ENCODE measurements at places on chromosomes 5 and 9. TPM values are rescaled to one million over a fixed set of nuclear protein-coding genes. Genes with fewer than 3 reads are reported as not detected.

CTNNA1 gene
- total RNA-seq = 89.0 TPM

FOXD4L5 gene
- not detected for total RNA-seq

DNA sequence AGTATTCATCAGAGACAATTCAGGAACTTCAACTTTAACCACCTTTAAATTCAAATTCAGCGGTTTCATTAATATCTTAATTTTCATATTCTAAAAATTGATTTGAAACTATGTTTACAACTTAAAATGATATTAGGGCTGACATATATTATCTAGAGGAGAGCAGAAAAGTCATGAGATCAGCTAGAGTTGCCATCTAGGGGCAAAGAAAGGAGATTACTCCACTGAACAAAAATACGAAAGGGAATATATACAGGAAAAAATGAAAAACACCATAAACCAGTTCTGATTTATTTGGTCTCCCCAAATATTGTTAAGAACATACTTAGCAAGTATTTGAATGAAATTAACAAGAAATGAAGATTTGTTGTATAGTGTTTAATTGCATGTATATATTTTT is 946.3 kb downstream of the DTWD2 start:
- no peaks in the 10 kb centered on the region for H3K27me3 ChIP-seq
- no peak for DNase-seq
- H3K36me3 ChIP-seq = no peaks in the 10 kb centered on the region
- H3K27ac ChIP-seq = no peak overlapping the region
- H3K4me1 ChIP-seq = no peaks in the 10 kb centered on the region

- no peak for DNase-seq
- peaks cover 19% of the 10 kb centered on the region for H3K4me1 ChIP-seq
- no peak overlapping the region for H3K4me3 ChIP-seq
- no peaks in the 10 kb centered on the region for H3K36me3 ChIP-seq
These were observed 20.7 kb upstream of the JADE2 start for GRCh38 chr5:134504629-134505300.

GRCh38 chr5:157570531-157571200 is 4.9 kb downstream of the ADAM19 start:
- H3K27me3 ChIP-seq = no peaks in the 10 kb centered on the region
- peaks cover 22% of the 10 kb centered on the region for H3K4me1 ChIP-seq
- no peaks in the 10 kb centered on the region for H3K36me3 ChIP-seq
- H3K27ac ChIP-seq = no peak overlapping the region
- no peak for DNase-seq

DNA sequence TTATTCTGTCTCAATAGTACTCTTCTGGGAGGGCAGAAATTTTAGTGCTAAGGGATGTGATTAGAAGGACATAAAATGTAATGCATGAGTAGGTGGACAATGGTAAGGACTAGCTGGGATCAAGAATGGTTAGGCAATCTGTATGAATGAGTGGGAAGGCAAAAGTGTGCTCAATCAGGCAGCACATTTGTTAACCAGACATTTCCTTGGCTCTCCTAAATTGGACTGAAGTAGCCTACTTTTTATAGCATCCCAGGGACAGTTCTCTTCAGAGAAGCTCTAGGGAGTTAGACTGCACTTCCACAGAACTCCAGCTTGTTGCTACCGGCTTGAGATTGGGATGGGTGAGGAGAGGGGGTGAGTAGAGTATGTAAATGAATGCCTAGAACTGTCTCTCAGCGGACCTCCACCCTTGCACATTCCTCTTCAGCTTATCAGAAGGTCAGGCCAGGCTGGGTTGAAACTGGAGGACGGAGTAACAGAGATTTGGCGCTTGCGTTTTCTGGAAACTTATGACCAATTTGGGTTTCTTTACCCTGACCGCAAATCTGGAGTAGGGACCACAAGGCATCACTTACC is 19.0 kb upstream of the ARL14EPL start:
- H3K27me3 ChIP-seq = no peaks in the 10 kb centered on the region
- DNase-seq = no peak
- H3K4me3 ChIP-seq = no peak overlapping the region

DNA sequence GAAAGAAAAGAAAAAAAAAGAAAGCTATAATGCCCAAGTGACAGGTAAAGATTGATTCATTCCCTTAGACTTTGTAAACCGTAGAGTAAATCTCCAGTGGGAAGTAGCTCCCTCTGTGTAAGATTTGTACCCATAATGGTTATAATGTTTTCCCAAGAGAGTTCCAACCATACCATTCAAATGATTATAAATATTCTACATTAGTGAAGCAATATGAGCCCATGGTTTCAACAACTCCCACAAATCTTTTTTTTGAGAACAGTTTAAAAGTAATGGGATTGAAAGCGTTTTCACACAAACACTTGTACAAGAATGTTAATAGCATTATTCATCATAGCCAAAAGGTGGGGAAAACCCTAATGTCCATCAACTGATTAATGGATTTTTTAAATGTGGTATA is 58.0 kb downstream of the GRAMD2B start:
- H3K36me3 ChIP-seq = peaks cover 12% of the 10 kb centered on the region
- H3K4me1 ChIP-seq = no peaks in the 10 kb centered on the region
- no peak for DNase-seq
- no peak overlapping the region for H3K27ac ChIP-seq
- no peak overlapping the region for H3K4me3 ChIP-seq

DNA sequence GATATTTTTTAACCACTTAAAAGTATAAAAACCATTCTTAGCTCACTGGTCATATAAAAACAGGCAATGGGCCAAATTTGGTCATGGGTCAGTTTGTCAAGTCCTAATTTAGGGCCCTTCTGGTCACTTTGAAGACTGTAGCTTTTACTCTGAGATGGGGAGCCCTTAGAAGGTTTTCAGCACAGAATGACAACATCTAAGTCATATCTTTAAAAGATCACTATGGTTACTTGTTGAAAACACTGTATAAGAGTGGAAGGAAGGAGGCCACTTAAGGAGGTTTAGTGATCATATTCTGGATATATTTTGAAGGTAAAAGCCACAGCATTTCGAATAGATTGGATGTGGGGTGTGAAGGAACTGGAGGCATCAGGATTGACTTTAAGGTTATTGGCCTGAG is 76.7 kb downstream of the STRBP start:
- DNase-seq = no peak
- no peaks in the 10 kb centered on the region for H3K36me3 ChIP-seq
- H3K27me3 ChIP-seq = no peaks in the 10 kb centered on the region

DNA sequence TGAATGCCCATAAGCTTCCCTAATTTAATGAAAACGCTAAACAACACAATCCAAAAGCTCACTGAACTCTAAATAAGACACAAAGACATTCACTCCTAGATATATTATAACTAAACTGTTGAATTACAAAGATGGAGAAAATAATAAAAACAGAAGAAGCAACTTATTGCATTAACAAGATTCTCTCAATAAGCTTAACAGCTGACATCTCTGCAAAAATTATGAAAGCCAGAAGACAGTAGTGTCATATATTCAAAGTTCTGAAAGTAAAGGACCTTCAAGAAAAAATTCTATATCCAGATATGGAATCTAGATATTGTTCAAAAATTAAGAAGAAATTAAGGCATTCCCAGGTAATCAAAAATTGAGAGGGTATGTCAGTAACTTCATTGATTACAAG is 957.8 kb upstream of the TYRP1 start:
- H3K36me3 ChIP-seq = no peaks in the 10 kb centered on the region

- DNase-seq = no peak
- no peak overlapping the region for H3K4me3 ChIP-seq
- H3K27ac ChIP-seq = peak overlapping the region; percentile 51
These were observed 73.7 kb downstream of the PPARGC1B start for GRCh38 chr5:149803641-149804468.

PIP5K1B gene
- 3.1 TPM for total RNA-seq

MACROH2A1 gene
- 199 TPM for total RNA-seq

GRCh38 chr5:139686706-139687441 is 38.7 kb downstream of the CXXC5 start:
- H3K27ac ChIP-seq = no peak overlapping the region
- no peaks in the 10 kb centered on the region for H3K4me1 ChIP-seq
- no peak for DNase-seq
- H3K4me3 ChIP-seq = no peak overlapping the region
- H3K27me3 ChIP-seq = no peaks in the 10 kb centered on the region
- no peaks in the 10 kb centered on the region for H3K36me3 ChIP-seq

DNA sequence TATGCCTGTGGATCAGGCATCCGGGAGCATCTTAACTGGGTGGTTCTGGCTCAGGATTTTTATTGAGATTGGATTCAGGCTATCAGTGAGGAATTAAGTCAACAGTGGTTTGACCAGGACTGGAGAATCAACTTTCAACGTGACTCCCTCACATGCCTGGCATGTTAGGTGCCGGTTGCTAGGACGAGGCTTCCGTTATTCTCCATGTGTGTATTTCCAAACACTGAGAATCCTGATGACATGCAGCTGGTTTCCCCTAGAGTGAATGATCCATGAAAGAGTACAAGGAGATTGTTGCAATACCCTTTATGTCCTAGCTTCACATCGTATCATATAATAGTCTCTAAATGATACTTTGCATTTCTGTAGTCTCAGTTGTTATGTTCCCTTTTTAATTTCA is 529.2 kb downstream of the ANXA1 start:
- no peaks in the 10 kb centered on the region for H3K27me3 ChIP-seq
- H3K27ac ChIP-seq = no peak overlapping the region
- H3K4me3 ChIP-seq = no peak overlapping the region
- H3K4me1 ChIP-seq = no peaks in the 10 kb centered on the region
- H3K36me3 ChIP-seq = no peaks in the 10 kb centered on the region

BASP1 gene
- 0.49 TPM for total RNA-seq

GRCh38 chr9:109249615-109250014 is 71.2 kb downstream of the EPB41L4B start:
- no peak for DNase-seq
- no peak overlapping the region for H3K4me3 ChIP-seq
- no peaks in the 10 kb centered on the region for H3K27me3 ChIP-seq
- H3K27ac ChIP-seq = no peak overlapping the region
- no peaks in the 10 kb centered on the region for H3K36me3 ChIP-seq
- no peaks in the 10 kb centered on the region for H3K4me1 ChIP-seq

OR2V1 gene
- total RNA-seq = not detected

DNA sequence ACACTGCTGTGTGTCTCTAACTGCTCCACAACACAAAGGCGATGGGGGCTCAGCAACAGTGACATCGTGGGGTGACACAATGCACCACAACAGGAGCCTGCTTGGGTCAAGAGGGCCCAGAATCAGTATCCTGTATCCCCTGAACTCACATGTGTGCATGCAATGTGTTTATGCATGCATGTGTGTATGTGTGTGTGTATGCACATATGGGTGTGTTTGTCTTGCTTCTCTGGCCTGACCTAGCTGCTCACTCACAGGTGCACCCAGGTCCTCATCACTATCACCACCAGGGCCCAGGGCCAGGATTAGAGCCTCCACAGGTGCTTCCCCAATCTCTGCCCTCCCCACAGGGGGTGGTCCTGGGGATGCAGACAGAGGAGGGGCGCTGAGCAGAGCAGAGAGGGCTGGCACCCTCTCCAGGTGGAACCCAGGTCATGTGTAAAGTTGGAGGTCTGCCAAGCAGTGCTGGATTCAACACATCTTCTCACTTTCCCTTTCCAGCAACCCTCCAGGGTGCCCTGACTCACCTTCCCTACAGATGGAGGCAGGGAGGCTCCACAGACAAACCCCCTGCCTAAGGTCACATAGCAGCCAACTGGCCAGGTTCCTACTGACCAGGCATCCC is 18.1 kb upstream of the ZNF484 start:
- H3K4me1 ChIP-seq = no peaks in the 10 kb centered on the region
- H3K27me3 ChIP-seq = no peaks in the 10 kb centered on the region
- no peaks in the 10 kb centered on the region for H3K36me3 ChIP-seq
- no peak overlapping the region for H3K4me3 ChIP-seq
- no peak overlapping the region for H3K27ac ChIP-seq

- no peak for DNase-seq
- no peak overlapping the region for H3K4me3 ChIP-seq
- no peaks in the 10 kb centered on the region for H3K27me3 ChIP-seq
- no peaks in the 10 kb centered on the region for H3K4me1 ChIP-seq
These were observed 17.7 kb upstream of the AUH start for GRCh38 chr9:91379426-91379825.

GRCh38 chr9:104085525-104085924 is 8.6 kb upstream of the SMC2 start:
- H3K36me3 ChIP-seq = no peaks in the 10 kb centered on the region
- H3K27me3 ChIP-seq = peaks cover 4% of the 10 kb centered on the region
- DNase-seq = no peak
- no peaks in the 10 kb centered on the region for H3K4me1 ChIP-seq
- H3K4me3 ChIP-seq = no peak overlapping the region
- H3K27ac ChIP-seq = no peak overlapping the region

DNA sequence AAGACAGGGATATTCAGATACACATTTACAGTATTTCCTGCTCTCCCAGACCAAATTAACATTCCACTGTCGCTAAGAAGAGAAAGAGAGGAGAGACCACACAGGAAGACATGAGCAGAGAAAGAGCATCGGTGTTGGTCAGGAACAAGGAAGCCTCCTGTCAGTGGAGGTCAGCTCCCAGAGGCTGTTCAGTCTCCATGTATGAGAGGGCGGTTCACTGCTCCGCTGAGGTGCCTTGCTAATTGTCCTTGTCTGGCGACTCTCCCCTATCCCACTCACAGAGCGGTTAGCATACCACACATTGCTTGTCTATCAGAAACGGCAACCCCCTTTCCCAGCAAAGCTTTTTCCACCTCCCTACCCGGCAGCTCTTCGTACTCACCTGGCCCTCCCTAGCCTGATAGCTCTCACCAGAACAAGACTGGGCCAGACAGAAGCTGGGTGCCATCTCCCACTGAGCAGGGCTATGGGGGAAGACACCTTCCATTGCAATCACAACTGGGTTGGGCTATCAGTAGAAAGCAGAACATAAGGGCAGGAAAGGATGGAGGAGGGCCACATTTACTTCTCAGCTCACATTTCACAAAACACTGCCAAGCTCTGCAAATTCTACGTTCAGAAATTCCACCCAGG is 58.6 kb upstream of the LMNB1 start:
- no peaks in the 10 kb centered on the region for H3K4me1 ChIP-seq
- no peaks in the 10 kb centered on the region for H3K36me3 ChIP-seq
- H3K27me3 ChIP-seq = no peaks in the 10 kb centered on the region
- DNase-seq = no peak

- H3K4me3 ChIP-seq = no peak overlapping the region
- H3K36me3 ChIP-seq = no peaks in the 10 kb centered on the region
- H3K4me1 ChIP-seq = no peaks in the 10 kb centered on the region
- H3K27ac ChIP-seq = no peak overlapping the region
These were observed 196.6 kb downstream of the MSX2 start for GRCh38 chr5:174920906-174921550.

ZFP37 gene
- total RNA-seq = 1.7 TPM

GBGT1 gene
- 1.8 TPM for total RNA-seq

LCNL1 gene
- total RNA-seq = 0.22 TPM

ZNG1F gene
- total RNA-seq = 11.5 TPM

DNA sequence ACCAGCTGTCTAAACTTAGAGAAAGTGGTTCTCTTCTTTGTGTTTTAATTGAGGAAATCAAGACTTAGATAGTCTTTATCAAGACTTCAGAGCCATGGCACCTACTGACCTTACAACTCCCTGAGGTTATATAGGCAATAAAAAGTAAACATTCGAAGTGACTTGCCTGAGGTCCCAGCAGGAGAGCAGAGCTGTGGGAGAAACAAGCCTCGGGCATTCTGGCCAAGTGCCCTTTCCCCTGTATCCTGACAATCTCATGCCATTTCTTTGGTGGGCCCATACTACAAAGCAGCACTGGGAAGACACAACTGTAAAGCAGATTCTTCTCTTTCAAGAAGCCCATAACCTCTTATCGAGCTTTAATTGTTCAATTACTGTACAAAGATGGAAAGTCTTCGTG is 23.1 kb downstream of the FREM1 start:
- no peaks in the 10 kb centered on the region for H3K27me3 ChIP-seq
- H3K27ac ChIP-seq = no peak overlapping the region
- DNase-seq = no peak
- no peaks in the 10 kb centered on the region for H3K36me3 ChIP-seq
- no peaks in the 10 kb centered on the region for H3K4me1 ChIP-seq

All from CD8-positive, alpha-beta memory T cell (primary cell).